ENCODE measurements at places on chromosomes 3 and 15. TPM values are rescaled to one million over a fixed set of nuclear protein-coding genes. Genes with fewer than 3 reads are reported as not detected.

PLSCR2 gene
- total RNA-seq, result not detected

CCR9 gene
- total RNA-seq, result not detected

TM4SF18 gene
- total RNA-seq, result 44.7 TPM

RAB5A gene
- 55.6 TPM for total RNA-seq

STRC gene
- total RNA-seq, result 0.09 TPM

Measured in A549 treated with DMSO at 1 μM for 4 hours (cell line).